Hematopoietic multipotent progenitor cell treated with erythropoietin and hydrocortisone succinate and interleukin-3 and kit ligand, for 17 days (in vitro differentiated cells): ENCODE measurements at places on chromosomes 3 and 15.

DNA sequence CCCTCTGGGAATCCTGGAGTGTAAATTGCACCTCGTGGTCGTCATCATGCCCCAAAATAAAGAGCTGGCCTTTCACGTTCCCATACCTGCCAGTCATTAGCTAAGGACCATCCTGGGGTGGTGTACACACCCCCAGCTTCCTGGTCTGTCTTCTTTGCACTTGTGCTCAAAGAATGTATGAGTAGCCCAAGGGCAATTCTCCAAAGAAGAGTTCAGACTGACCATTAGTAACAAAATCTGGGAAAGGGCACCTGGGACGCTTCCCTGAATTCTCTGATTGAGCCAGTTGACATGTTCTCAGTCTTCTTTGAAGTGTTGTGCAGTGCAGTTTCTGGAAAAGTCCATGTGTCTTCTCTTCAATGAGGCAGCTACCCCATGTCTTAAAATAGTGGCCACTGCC, 34.8 kb downstream of the FAM3D start:
- DNase-seq: no peak

DNA sequence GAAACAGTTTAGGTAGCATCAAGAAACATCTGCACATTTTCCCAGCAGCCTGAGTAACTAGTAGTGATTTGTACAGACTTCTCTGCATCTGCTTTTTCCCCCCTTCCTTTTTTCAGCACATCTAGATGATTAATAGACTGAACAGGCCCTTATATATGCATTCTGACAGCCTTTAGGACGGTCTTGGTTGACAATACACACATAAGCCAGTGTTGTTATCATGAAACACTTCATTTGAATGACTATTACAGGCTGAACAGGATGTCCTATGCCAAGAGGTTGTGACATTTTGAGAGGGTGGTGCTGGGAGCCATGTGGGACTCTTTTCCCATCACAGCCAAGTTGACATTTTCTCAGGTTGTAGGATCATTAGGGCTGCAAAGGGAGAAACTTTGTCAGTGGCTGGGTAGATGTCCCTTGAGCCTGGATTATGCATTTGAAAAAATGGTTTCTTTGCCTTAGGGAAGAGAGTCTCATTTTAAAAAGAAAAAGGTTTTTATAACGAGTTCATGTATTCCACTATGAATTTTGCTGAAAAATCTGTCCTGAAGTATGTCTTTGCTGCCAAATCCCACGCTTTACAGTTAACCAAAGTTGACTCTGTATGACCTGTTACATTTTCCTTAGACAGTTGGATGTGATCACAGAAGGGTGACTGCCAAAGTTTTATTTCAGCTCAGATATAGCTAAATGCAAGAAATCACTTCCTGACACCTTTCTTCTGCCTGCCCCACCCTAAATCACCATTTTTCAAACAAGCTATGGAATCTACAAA, 73.7 kb downstream of the FILIP1L start:
- no peak for DNase-seq

GRCh38 chr3:23341147-23341838, 138.2 kb downstream of the UBE2E2 start:
- no peak for DNase-seq

GRCh38 chr3:60178931-60179653, 1072.2 kb downstream of the FHIT start:
- DNase-seq: no peak

- DNase-seq: no peak
Measured at GRCh38 chr15:74406992-74407705, 26.6 kb downstream of the SEMA7A start.

DNA sequence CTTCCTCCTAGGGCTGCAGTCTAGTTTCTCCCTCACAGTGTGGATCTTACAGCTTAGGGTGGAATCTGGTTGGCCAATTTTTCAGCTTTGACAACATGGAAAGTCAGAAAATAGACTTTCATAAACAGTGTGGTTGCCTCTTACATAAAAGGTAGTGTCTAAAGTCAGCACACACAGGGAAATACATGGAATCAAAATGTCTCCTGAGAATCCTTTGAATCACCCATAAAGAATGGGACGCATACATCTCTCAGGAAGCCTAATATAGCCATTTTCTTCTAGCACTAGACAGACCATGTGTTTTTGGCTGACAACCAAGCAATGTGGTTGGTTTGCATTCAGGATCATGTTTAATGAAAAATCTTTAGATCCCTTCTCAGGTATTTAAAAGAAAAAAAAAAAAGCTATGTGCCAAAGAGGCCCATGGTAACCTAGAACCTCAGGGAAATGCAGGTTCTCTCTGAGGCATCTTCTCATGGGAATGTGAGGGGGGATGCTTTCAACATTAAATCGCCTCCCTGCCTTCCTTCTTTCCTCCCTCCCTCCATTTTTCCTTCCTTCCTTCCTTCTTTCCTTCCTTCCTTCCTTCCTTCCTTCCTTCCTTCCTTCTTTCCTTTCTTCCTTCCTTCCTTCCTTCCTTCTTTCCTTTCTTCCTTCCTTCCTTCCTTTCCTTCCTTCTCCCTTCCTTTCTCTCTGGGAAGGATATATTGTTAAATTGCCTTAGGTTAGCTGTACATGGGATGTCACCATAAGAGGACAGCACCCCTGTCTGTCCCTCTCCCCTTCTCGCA, 34.3 kb upstream of the ZBTB38 start:
- no peak for DNase-seq

DNA sequence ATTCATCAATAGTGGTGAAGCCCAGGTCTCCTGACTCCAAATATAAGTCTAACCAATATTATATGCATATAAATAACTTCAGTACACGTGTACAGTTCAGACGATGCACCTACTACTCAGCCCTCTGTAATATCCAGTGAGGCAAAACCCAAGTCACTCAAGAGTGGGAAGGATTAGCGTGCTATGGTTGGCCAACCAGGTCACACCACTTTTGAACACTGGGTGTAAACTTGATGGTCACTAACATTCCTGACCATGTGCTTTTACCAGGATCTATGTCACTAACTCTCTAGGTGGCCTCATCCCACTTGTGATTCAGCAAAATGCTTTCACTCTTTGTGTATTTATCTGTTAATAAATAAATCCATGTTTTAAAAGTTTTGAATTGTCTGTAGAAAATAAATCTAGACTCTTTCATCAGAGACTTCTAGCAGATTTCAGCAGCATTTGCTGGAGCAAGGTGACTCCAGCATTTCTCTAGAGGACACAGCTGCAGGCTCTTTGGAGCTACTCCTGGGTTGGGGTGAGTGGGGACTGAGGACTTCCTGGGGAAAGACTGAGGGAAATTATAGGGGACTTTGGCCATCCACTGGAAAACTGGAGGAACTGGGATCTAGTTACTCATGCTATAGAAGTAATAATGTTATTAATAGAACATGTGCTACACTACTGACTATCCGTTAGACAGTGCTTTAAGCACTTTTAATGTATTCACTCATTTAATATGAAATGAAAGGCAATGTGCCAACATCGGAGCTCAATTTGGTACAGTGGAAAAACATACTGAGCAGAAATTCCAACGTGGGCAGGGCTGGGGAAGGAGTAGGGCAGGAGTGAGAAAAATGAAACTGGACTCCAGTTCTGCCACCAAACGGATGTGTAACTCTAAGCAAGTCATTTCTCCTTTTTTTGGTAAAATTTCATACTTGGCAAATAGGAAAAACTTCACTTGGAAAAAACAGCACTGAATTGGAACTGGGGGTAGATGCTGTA, 97.9 kb downstream of the RORA start:
- DNase-seq: no peak

DNA sequence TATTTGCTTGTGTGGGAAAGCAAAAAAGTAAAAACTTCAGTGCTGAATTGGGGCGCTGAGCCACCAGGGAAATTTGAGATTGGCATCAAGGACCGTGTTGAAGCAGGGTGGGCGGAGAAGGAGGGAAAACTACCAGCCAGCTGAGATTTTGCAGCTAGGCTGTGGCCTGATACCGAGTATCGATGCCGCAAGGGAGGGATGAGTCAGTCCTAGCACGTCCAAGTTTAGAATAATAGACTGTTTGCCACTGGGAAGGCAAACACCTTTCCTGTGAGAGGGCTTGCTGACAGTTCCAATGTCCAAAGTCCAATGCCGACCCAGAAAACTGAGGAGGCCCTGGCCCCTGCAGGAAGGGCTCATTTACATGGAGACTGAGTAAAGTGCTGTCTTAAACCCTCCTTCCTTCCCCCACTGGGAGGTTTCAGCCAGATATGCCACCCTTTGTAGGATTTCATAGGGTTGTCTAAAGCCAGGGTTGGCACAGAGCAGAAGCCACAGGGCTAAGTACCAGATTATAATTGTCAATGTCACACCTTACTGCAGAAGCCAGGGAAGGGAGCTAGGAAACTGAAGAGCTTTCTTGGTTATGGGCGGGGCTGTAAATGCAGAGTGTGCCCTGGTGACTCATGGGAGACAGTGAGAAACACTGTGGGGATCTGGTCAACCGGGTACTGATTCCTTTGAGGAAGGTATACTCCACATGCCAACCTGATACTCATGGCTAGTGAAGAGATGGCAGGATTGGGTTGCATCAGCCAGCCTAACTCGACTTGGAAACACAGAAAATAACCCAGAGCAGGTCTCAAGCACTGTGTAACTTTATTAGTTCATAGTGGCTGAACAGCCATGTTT, 28.4 kb upstream of the PIK3CB start:
- no peak for DNase-seq

- no peak for DNase-seq
Measured at GRCh38 chr3:177603148-177603603, 405.9 kb upstream of the TBL1XR1 start.

GRCh38 chr3:161557445-161558150, 61.0 kb downstream of the OTOL1 start:
- DNase-seq: no peak

GRCh38 chr15:29139540-29140459, 129.8 kb downstream of the NSMCE3 start:
- no peak for DNase-seq

- DNase-seq: no peak
Measured at GRCh38 chr3:8442993-8443650, 58.5 kb upstream of the LMCD1 start.

- DNase-seq: no peak
Measured at GRCh38 chr3:36461597-36461996, 81.3 kb downstream of the STAC start.

DNA sequence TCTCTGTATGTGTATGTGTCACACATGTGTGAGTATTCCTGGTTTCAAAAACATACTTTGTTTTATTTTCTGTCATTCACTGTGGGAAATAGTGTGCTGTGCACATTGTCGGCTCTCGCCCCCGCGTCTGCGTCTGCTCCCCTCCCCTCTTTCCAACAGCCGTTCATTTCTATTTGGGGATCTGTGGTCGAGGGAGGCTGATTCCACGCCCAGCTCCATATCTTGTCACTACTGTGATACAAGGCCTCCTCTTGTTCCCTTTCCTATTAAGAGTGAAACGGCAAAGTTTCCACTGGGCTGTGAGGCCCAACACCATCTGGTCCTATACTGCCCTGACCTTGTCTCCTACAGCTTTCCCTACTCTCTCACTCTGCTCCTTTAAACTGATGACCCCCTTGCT, 172.5 kb upstream of the LRIG1 start:
- no peak for DNase-seq

DNA sequence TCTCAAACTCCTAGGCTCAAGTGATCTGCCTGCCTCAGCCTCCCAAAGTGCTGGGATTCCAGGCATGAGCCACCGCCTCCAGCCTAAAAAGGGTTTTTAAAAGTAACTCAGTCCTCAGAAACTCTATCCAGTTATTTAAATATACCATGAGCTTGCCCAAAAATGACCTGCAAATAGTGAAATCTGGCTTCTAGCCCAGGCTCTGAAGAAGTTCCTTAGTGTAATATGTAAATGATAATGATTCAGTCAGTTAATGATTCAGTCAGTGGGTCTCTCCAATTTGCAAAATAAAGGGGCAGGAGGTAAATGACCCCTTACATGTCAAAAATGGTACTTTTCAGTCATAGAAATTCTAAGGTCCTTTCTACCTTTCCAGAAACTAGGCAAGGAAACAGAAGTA, 28.8 kb downstream of the LRRC2 start:
- DNase-seq: no peak

DNA sequence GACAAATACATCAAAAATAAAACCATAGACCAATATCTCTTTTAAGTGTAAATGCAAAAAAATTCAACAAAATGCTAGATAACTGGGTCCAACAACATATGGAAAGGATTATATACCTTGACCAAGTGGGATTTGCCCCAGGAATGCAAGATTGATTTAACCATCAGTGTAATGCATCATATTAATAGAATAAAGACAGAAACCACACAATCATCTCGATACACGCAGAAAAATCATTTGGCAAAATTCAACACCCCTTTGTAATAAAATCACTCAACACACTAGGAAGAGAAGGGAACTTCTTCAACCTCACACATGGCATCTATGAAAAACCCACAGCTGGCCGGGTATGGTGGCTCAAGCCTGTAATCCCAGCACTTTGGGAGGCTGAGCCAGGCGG, 19.5 kb downstream of the GREM1 start:
- DNase-seq: no peak

- no peak for DNase-seq
Measured at GRCh38 chr15:72737723-72738122, 45.8 kb downstream of the ADPGK start.

- no peak for DNase-seq
Measured at GRCh38 chr15:85118173-85118572, 136.5 kb downstream of the PDE8A start.

DNA sequence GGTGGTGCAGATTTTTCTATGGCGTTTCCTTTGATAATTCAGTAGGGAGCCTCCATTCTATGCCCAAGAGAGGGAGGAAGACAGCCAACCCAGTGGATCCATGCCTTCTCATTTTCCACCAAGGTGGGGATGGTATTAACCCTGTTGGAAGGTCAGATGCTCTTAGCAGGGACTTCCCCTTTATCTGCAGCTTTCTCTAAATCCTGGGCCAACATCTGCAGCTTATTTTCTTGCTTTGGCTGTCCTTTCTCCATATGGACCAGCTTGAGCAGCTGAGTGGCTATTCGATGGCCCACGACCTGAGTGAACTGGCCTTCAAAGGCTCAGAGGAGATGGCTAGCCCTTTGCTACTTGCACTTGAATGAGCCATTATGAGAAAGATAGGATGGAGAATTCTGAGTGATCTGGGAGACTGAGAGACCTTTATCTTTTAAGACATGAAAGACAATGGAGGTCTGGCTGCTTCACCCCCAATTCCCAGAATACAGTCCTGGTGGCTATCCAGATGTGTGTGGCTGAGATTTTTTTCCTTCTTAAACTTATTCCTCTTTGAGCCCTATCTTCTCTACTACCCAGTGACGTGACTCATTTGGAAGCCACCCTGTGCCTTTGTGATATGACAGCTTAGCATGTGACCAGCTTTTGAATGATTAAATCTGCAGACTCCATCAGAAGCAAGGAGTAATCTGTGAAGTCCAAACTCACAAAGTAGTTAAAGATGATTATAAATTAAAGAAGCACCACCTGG, 39.6 kb upstream of the TRAK1 start:
- no peak for DNase-seq

DNA sequence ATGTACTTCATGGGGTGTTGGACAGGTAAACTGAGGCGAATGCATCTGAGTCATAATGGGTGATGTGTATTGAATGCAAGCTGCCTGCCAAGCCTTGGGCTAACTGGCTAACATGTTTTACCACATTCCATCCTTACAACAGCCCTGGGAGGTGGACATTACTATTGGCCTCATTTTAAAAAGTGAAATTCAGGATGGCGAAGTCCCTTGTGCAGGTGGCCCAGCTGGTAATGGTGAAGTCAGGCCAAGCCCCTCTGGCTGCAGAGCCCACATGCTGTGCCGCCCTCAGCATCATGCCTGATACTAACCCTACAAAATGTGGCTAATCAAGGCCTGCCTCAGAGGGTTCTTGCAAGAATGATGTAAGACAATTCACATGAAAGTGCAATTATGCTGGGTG, 60.0 kb upstream of the CHD2 start:
- no peak for DNase-seq
